ENCODE measurements at places on chromosomes 12 and 14.

DNA sequence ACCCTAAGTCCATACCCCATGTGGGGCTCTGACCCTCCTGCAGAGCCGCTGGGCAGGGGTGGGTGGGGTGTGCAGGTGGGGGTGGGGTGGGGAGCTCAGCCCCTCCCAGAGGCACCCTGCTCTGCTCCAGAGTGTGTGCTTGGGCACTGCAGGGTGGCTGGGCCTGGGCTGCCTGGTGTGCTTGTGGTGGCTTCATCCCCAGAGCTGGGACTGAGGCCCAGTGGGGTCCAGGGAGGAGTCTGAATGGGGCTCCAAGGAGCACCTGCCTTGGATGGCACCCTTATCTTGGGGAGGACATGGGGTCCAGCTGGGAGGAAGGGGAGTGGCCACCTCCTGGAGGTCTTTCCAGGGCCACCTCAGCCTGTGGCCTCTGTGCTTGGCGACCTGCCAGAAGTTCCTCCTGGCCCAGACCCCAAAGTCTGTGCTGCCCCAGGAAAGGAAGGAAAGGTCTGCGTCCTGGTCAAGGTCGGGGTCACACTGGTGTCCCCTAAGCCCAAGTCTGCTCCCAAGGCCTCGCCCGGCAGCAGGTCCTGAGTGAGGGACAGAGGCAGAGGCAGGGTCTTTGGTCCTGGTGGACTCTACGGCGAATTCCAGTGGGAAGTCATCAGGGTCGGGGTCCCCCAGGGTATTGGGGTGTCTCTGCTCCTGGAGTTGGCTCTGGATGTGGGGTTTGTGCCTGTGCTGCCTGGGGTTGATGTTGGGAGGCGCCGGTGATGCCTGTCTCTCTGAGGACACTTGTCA, 373.4 kb downstream of the TMEM121 start:
- no peak for DNase-seq

DNA sequence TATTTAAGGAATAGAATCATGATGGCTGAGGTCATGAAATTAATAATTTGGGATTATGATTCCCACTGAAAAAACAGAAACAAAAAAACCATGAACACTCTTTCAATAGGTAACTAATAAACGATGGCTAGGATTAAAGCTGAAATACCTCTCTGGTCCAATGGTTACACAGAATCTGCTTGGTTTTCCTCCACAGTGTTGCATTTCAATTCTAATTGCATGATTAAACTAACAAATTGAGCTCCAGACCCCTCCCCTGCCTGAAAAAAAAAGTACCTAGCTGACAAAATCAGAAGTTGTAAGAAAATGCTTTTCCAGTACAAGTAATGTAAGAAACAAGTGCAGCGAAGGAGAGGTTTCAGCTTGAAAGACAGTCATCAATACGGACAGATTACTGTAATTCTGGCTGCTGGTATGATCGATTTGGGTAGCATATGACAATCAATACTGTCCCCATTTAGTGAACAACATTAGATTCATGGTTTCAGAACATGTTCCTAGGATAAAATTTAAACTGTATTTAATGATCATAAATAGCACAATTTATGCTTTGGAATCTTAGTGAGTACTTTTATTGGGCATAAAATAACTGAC, 32.0 kb downstream of the INSM2 start:
- no peak for DNase-seq

DNA sequence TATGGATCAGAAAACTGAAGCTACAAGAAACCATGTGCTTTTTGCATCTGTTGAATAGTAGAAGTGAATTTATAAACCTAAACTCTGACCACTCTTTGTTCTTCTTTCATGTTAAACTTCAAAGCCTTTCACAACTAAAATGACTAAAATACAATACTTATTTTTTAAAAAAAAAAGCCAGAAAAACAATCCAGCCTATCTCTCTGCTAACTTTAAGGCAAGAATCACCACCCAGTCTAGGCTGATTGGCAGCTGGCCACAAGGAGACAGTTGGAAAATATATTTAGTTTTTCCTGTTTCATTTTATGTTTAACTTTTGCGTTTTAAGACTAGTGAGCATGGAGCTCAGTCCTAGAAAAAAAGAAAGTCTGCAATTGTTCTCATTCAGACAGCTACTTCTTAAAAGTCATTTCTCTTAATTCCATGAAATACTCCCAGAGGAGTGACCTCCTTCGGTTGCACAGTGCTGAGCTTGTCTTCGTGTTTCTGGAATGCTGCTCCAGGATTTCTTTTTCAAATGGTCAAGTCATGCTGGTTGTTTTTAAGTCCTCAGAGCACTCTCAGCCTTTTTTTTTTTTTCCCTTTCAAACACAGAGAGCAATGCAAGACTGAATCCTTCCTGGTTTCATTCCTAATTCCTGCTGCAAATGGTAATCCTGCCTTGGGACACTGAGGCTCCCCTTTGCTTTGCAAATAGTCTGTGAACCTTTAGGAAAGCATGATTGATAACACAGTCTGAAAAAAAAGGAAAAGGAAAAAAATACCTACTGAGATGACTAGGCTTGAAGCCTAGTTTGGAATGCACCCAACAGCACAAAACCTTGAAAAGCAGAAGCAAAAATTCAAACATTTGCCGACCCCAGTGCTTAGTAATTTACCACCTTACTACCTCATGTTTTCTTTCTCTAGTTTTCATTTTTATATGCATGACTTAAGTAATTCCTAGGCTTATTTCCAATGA, 233.3 kb upstream of the DAAM1 start:
- no peak for DNase-seq

DNA sequence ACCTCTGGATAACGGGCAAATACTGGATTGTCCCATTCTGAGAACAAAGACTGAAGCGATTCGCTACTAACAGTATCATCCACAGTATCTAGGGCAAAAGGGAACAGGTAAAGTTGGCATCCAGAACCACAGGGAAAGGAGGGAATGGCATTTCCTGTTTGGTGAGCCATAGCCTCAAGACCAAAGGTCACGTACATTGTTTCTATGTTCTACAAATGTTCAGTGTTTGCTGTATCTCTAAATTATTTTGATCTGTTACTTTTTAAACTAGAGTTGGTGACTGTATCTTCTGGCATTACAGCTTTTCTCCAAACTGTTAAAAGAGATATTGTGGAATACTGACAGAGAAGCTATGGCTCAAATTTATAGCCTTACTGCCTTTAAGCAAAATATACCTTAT, 9.7 kb downstream of the MLH3 start:
- DNase-seq = no peak

DNA sequence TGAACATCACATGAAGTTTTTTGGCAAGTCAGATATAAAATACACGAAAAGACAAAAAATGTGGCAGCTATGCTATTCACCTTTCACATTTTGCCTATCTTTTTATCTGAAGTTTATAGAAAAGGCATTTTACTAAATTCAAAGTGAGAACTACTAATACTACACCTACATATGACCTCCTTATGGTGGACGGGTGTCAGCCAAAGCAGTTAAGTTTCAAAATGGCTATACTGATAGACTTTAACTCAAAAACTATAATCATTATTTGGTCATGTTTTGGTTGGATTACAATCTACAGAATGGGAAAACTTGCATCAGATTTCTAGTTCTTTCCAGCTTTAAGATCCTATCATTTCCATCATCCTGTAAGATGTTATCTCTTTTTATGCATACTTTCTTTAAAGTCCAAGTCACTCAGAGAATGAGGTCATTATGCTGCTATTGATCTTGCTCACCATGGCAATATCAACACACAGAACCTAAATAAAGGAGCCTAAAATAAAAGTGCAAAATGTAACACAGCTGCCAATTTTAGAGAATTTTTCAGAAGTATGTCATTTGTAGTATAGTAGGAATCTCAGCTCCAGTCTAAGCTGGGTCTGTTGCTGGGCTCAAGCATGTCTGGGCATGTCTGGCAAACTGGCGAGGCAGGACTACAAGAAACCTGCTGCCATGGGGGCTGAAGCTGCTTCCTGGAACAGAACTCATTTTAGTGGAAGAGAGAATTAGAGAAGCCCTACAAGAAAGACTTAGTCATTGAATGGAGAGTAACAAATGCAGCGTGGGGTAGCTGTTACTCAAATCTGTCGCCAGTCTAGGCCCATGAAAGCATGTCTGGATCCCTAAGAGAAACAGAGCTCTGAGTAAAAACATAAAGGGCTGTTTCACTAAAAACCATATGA, 7.6 kb upstream of the AEBP2 start:
- DNase-seq = no peak

GRCh38 chr12:24997970-24998582, 49.2 kb upstream of the BCAT1 start:
- no peak for DNase-seq

DNA sequence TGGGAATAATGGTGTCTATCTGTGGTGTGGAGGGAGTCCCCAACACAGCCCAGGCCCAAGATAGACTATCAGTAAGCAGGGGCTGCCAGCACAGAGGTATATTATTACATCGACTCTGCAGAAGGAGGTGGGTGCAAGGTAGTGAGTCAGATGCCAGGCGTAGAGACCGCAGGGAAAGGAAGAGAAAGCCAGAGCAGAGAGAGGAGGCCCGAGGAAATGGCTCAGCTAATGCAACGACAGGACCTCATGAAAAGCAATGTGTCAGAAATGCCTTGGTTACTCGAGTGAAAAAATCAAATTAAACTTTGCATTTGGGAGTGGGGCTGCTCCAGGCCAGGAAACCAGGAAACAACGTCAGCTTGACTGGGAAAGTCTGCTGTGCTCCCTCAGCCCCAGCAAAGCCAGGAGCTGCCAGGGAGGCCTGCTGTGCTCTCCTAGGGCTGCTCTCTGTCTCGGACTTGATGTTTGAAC, 173.2 kb downstream of the SUDS3 start:
- peak; percentile 18 for DNase-seq

GRCh38 chr12:108668542-108668941, 34.8 kb upstream of the SELPLG start:
- no peak for DNase-seq

GRCh38 chr12:12474931-12475795, 87.5 kb downstream of the DUSP16 start:
- DNase-seq = no peak

DNA sequence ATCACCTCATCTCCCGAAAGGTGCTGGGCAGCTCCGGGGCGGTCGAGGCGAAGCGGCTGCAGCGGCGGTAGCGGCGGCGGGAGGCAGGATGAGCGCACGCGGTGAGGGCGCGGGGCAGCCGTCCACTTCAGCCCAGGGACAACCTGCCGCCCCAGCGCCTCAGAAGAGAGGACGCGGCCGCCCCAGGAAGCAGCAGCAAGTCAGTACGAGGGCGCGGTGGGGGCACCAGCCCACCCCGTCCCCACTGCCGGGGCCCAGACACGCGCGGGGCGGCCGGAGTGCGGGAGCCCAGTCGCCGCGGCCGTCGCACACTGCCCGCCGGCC, 862 bp downstream of the HMGA2 start:
- DNase-seq = no peak

DNA sequence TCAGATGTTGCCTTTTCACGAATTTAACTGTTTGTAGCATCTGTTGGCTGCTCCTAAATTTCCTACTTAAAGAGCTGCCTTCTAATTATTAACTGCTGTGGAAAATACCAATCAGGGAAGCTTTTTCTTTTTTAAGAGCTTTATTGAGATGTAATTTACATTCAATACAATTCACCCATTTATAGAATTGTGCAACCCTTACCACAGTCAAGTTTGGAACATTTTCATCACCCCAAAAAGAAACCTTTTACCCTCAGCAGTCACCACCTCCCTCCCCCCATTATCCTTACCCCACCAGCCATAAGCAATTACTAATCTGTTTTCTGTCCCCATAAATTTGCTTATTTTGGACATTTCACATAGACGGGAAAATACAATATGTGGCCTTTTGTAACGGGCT, 1.4 kb downstream of the PCNX4 start:
- DNase-seq = no peak

DNA sequence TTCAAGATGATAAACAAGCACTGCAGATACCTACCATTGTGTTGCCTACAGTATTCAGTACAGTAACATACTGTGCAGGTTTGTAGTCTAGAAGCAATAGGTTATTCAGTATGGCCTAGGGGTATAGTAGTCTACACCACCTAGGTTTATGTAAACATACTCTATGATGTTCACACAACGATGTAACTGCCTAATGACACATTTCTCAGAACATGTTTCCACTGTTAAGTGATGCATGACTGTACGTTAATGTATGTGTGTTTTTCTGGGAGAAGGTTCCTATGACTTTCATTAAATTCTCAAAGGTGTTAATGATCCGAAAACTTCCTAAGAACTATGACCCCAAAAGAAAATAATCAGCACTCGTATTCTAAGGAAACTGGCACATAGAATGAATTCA, 20.9 kb upstream of the CALM1 start:
- no peak for DNase-seq

- no peak for DNase-seq
These were observed 2.0 kb upstream of the CCDC197 start for GRCh38 chr14:93994919-93995682.

DNA sequence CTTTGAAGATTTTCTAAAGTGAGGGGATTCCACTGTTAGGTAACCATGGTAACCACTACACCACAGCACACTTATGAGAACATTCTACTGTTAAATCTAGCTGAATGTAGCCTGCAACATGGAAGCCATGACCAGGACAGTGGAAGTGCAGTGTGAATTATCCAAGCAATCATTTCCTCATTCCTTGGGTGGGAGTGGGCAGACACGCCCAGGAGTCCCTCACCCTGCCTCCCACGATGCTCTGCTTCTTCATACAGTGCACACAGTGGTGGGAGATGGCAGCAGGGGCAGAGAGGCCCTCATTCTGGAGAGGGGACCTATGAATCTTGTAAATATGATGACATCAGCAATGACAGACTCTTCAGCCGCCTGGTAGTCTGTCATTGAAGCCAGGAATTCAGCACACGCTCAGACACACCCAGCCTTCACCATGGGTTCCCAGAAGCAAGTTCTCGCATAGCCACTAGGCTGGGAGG, 70.1 kb upstream of the HOXC13 start:
- DNase-seq = no peak

DNA sequence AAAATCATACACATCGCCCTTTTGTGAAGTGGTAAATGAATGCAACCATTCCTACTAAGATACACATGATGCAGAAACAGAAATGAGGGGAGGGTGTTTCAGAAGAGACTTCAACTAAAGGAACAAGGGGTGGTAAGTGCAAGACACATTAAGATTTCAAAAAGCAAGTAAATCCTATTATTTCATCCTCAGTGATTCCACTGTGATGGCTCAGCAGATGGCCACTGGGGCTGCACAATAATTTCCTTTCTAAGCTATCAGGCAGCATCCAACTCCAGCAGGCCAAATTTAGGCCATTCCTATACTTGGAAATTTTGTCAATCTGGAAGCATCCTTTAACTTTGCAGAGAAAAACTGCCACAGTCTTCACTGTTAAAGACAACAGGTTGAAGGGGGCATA, 272.4 kb downstream of the NELL2 start:
- DNase-seq = no peak

- DNase-seq = no peak
These were observed 70.1 kb downstream of the PRKD1 start for GRCh38 chr14:29857551-29857950.

GRCh38 chr14:42628602-42629001, 1021.9 kb downstream of the LRFN5 start:
- no peak for DNase-seq

- DNase-seq = peak; percentile 46
These were observed 31.2 kb downstream of the VEZT start for GRCh38 chr12:95248604-95249360.
